Adrenal gland (tissue), 19 donors: ENCODE measurements at places on chromosomes 1 and 21. TPM values are rescaled to one million over a fixed set of nuclear protein-coding genes. Genes with fewer than 3 reads are reported as not detected.

DNA sequence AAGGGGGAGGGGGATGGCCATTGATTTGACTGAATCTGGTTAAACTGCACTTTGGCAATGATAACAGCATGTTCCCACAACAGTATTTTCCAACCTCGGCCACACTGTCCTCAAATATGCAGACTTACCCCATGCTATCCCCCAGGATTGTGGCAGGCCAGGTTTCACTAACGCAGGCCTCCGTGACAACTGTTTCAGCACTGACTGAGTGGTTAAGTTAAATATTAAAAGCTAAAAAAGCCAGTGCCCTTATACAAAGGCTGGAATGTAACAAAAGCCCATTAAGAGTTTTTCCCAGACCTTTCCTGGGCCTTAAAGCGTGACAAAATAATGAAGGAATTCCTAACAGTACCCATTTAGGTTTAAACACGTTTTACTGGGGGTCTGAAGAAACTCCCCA is 202.9 kb downstream of the USP25 start:
- no peak for DNase-seq

- DNase-seq: no peak
Observed at GRCh38 chr1:17084787-17085186, 31.0 kb upstream of the SDHB start.

- no peak for DNase-seq
Observed at GRCh38 chr21:15001857-15002606, 62.8 kb downstream of the NRIP1 start.

GRCh38 chr1:155709391-155709790 is 20.5 kb downstream of the DAP3 start:
- no peak for DNase-seq

- DNase-seq: no peak
Observed at GRCh38 chr1:174902531-174903099, 97.1 kb upstream of the CACYBP start.

POU3F1 gene
- 0.05 TPM for polyA plus RNA-seq

MR1 gene
- polyA plus RNA-seq: 4.9 TPM

GIPC2 gene
- 15.8 TPM for polyA plus RNA-seq

NBPF1 gene
- 25.8 TPM for polyA plus RNA-seq

BMP8B gene
- polyA plus RNA-seq: 3.7 TPM

C1orf87 gene
- polyA plus RNA-seq: not detected

TFAP2E gene
- not detected for polyA plus RNA-seq

ZNF648 gene
- not detected for polyA plus RNA-seq
